GM12864 (cell line): ENCODE measurements at places on chromosomes 5 and 9.

- DNase-seq = no peak
These were observed 73.5 kb downstream of the WWC1 start for GRCh38 chr5:168364750-168365550.

GRCh38 chr5:175772747-175773533, 98.4 kb upstream of the CPLX2 start:
- no peak for DNase-seq

DNA sequence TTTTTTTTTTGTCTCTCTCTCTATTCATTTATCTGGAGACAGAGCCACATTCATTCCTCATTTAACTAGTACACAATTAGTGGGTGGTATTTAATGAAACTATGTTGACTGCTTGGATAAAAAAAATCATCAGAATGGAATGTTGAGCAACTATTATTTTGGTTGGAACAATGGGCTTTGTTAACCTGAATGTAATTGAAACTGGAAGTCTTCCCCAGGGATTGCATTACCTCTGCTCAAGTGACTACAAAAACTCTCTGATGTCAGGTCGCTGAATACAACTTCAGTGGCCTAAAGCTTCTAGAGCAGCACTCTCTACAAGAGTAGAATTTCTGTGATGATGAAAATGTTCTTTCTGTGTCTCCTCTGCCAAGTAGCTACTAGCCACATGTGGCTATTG, 295.8 kb downstream of the DEPDC1B start:
- DNase-seq = no peak

DNA sequence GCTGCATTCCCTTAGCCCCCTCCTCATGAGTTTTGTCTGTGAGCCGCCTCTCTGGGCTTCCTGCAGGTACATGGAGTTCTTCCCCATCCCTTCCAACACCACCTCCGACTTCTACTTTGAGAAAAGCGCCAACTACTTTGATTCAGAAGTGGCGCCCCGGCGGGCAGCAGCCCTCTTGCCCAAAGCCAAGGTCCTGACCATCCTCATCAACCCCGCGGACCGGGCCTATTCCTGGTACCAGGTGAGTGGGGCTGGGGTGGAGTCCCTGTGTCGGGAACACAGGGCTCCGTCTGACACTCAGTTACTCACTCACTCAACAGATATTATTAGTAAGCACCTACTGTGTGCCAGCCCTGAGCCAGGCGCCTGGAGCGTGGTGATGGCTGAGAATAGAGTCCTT, 37.3 kb downstream of the NDST1 start:
- no peak for DNase-seq

- no peak for DNase-seq
These were observed 182.9 kb upstream of the TNC start for GRCh38 chr9:115300874-115301273.

DNA sequence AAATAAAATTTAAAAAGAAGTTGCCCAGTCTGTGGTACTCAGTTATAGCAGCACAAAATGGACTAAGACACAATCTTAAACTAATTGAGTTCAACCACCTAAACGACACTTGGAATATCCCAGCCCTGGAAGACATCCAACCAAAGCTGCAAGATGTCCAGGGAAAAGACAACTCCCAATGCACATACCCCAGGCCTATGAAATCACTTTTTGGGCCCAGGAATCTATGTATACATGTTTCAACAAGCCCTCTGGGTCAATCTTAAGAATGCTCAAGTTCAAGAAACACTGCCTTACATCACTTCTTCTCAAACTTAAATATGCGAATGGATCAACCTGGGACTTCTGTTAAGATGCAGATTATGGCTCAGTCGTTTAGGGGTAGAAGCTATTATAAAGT, 148.6 kb downstream of the ELAVL2 start:
- no peak for DNase-seq

DNA sequence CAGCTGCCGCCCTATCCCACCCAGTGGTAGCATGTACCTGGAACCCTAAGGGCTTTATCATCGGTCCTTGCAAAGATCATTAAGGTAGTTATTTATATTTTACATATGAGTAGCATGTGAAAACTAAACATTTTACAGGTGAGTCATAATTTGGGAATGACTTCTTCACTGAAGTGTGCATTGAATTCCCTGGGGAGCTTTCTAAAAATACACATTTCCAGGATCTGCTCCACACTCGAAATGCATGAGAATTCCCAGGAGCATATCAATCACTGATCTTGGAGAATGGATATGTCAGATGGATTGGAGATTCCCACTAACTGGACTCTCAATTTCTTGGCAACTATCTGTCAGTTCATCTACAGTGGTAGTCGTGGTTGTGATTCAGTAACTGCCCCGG, 717.5 kb downstream of the IRX1 start:
- DNase-seq = no peak

DNA sequence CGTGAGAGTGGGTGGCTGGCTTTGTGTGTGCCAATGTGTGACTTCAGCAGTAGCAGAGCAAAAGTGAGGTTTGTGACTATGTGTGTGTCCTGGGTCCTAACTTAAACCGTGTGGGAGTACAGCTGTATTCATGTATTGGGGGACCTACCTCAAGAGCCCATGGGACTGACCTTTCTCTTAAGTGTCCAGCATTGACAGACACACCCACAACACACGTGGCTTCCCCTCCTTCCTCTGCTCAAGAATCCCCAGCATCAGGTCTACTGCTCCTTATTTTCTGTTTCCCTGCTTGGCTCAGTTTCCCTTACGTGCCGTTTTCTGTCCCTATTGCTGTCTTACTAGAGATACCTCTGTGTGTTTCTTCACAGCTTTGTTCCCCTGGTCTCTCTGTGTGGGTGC, 616 bp downstream of the IL11RA start:
- no peak for DNase-seq

GRCh38 chr5:123086376-123087055, 2.5 kb upstream of the PRDM6 start:
- no peak for DNase-seq

GRCh38 chr5:162801235-162801634, 636.2 kb upstream of the CCNG1 start:
- DNase-seq = no peak

DNA sequence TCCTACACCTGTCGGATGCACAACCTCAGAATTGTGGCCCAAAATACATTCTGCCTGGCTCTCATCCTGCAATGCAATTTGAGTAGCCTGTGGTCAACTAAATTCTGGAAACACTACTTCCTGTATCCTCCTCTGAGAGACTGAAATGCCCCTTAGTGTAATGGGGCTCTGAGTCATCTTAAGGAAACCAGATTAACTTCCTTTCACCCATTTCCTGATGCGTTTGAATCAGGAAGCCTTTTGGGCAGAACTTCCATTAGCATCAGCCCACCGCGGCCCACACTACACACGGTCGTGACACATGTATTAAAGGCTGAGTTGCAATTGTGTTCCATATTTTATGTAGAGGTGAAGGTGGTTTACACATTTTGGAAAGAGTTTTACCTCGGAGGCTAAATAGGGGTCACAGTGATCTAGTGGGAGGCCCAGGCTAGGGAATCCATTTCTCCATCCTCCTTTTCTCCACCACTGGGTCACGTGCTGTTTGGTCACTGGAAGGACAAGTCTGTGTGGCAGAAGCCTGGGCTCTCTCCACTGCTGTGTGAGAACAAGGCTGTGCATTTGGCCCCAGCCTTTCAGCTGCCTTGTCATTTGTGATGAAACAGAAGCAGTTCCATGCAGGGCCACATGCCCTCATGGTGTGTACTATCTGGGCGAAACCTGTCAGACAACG, 55.9 kb downstream of the DAP start:
- no peak for DNase-seq

GRCh38 chr5:17438027-17438426, 60.0 kb upstream of the TAF11L2 start:
- no peak for DNase-seq

- DNase-seq = no peak
These were observed 2.8 kb downstream of the SRA1 start for GRCh38 chr5:140554454-140554853.

GRCh38 chr5:56658972-56659371, 156.4 kb upstream of the MAP3K1 start:
- DNase-seq = no peak

DNA sequence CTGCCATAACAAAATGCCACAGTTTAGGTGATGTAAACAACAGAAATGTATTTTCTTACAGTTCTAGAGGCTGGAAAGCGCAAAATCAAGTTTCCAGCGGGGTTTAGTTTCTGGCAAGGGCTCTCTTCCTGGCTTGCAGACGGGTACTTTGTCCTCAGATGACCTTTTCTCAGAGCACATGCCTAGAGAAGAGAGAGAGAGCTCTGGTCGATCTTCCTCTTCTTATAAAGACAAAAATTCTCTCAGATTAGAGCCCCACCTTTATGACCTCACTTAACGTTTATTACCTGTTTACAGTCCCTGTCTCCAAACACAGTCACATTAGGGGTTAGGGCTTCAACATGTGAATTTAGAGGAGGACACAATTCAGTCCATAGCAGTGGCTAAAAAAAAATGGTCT, 119.7 kb downstream of the CETN3 start:
- no peak for DNase-seq

- DNase-seq = no peak
These were observed 75.6 kb downstream of the USP20 start for GRCh38 chr9:129910628-129911567.

DNA sequence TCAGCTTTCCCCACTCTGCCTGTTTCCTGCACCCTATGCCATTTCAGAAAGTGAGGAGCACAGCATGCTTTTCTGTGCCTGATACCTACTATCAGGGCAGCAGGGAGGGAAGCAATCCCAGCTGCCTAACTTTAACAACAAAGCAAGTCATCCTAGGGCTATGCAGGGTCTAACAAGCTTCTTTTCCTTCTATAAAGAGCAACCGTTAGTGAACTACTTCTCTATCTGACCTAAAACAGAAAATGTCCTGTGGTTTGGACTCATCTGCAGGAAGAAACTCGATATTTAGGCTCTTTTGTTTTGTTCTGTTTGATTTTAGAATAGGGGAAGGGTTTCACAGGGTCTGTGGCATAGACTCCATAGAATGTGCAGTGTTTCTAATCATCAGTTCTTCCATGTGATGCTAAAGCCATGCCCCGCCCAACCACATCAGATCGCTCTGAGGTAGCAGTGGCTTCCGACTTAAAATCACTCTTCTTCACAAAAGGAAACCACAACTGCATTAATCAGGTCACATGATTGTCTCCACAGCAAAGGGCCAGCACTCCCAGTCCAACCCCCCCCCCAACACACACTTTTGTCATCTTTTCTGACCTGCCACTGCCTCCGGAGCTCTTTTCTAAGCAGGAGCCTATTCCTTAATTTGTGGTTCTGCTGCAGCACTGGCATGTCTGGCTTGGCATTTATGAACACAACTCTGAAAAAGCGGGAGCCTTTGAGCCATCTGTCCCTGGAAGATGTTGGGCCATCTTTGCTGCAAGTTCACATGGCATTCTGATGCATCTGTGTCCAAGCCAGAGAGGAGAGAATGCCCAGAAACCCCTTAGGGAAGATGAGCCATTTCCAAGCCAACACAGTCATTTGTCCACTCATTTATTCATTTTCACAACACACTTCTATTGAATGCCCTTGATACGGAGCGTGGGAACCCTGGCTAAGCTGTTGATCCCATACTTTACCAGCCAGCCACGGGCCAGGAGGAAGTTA, 71.6 kb downstream of the CFAP90 start:
- no peak for DNase-seq

DNA sequence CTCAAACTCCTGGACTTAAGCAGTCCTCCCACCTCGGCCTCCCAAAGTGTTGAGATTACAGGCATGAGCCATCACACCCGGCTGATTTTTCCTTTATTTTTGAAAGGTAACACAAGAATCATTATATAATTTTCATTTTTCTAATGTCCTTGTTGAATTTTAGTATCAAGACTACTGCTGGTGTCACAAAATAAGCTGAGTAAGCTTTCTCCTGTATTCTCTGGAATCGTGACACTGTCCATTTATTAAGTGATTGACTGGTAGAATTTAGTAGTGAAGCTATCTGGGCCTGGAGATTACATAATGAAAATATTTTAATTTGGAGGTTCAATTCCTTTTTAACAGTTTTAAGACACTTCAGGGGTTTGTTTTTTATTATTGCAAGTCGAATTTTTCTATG, 9.5 kb downstream of the CDK20 start:
- no peak for DNase-seq
